Stimulated activated naive CD8-positive, alpha-beta T cell treated with anti-CD3 and anti-CD28 coated beads, Interleukin-15, amount 100 ng/mL, for 72 hours (primary cell): ENCODE measurements at places on chromosomes 3 and 15.

DNA sequence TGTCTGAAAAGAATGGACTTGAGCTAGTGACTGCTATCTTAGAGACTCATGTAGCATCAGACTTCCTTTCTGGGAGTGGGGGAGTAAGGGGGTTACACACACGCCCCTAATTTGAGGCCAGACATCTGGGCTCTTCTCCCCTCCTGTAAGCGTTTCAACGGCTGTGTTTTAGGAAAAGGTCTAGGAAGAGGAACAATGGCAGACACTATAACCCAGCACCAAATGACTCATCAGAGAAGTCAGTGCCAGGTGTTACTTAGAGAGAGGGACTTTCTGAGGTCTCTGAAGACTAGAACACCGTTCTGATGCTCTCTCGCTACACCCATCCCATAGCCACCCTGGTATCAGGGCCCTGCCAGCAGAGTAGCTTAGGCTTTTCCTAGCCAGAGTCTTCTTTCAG is 65.5 kb downstream of the SSUH2 start:
- no peak for DNase-seq

DNA sequence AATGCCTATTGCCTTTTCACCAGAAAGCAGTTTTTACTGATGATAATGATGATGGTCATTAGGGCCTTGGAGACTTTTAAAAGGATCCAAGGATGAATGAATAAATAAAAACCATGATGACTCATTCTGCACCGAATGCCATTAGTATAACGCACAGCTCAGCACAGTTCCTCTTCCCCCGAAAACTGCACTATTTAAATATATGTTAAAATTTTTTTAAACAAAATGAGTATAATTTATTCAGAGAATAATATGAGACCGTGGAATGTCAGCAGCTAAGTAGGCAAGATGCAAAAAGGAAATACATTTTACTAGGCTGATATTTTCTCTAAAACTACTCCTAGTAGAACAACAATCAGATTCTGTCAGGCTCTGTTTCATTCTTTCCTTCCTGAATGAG is 83.4 kb upstream of the NANOGP8 start:
- no peak for DNase-seq

- no peak for DNase-seq
These were observed 49.3 kb downstream of the GMPS start for GRCh38 chr3:155919728-155920127.

GRCh38 chr3:9214185-9214584 is 35.3 kb downstream of the SRGAP3 start:
- DNase-seq = no peak

DNA sequence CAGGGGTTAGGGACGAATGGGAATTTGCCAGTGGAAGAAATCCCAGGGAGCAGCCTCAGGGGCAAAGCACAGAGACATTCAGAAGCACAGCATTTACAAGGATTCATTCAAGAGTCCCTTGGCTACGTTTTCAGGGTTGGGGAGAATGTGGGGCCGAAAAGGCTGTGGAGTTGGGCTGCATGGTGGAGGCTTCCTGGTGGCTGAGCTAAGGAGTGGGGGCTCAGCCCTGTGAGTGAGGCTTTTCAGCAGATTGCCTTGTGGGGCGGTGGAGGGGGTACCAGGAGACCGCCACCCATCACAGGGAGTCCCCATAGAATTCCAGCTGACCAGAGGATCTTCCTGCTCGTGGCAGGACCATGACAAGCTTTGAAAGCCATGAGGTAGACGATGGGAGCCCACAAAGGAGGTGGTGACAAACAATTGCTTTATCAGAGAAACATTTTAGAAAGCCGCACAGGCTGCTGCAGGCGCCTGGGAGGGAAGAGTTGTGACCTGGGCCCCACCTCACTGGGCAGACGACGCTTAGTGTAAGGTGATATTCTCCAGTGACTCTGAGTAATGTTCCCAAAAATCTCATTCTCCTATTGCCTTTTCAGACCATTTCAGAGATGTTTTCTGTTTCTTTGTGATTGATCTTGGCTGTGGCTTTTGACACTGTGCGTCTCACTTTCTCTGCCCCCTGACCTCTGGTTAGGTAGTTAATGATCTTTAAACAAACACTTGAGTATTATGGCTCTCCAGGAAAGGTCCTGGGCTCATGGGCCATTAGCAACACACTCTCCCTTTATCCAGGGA is 128.0 kb downstream of the DNAJB8 start:
- DNase-seq = no peak

GRCh38 chr15:101329867-101330380 is 34.9 kb upstream of the SNRPA1 start:
- DNase-seq = no peak

- peak; percentile 79 for DNase-seq
These were observed at the start of gene GCHFR for GRCh38 chr15:40763801-40764628. GCHFR (plus strand) TSS chr15:40764068; CDS start chr15:40764181, 113 bp downstream.

GRCh38 chr3:118791246-118791645 is 243.4 kb downstream of the IGSF11 start:
- DNase-seq = no peak

GRCh38 chr3:32913790-32914446 is 37.5 kb upstream of the CCR4 start:
- no peak for DNase-seq

- no peak for DNase-seq
These were observed 293.3 kb downstream of the ZIC1 start for GRCh38 chr3:147702509-147702908.

GRCh38 chr15:69491038-69491505 is 38.5 kb downstream of the RPLP1 start:
- DNase-seq = no peak

DNA sequence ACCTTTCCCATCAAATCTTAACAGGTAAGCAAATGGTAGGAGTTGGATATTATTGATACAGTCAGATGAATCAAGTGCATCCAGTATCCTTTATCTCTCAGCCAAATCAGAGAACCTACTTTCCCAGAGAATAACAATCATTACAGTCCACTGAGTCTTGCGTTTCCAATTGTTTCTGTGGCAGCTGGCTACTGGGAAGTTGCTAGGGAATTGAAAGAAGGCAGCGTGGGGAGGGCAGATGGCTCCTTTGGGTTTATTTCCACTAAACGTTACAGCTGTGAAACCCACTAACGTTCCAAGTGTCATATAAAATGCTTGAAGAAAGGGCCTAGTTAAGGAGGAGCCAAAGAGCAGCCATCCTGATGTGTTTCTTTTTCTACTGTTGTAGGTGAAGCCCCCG is 78.4 kb downstream of the WDR72 start:
- no peak for DNase-seq

GRCh38 chr3:195003006-195003892 is 267.7 kb downstream of the XXYLT1 start:
- DNase-seq = no peak

DNA sequence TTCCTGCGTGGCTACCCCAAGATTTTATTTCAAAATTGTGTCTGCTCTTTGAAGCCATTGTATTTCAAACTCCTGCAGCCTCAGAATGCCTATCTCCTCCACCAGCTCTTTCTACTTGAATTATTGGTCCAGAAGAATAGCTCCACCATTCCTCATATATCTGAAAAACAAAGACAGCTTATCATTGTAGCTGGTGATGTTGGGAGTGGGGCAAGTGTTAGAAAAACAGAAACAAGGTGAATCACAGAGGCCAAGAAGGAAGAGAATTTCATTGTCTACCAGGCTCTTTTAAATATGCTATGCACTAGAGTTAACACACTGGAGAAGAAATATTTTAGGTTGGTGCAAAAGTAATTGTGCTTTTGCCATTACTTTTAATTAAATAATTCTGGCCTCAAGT is 307.9 kb upstream of the ROPN1 start:
- DNase-seq = no peak

DNA sequence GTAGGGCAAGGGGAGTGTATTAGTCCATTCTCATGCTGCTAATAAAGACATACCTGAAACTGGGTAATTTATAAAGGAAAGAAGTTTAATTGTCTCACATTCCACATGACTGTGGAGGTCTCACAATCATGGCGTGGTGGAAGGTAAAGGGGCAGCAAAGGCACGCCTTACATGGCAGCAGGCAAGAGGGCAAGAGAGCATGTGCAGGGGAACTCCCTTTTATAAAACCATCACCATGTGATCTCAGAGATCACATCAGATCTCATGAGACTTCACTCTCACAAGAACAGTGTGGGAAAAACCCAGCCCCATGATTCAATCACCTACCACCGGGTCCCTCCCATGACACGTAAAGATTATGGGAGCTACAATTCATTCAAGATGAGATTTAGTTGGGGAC is 41.4 kb downstream of the SUMF1 start:
- no peak for DNase-seq

DNA sequence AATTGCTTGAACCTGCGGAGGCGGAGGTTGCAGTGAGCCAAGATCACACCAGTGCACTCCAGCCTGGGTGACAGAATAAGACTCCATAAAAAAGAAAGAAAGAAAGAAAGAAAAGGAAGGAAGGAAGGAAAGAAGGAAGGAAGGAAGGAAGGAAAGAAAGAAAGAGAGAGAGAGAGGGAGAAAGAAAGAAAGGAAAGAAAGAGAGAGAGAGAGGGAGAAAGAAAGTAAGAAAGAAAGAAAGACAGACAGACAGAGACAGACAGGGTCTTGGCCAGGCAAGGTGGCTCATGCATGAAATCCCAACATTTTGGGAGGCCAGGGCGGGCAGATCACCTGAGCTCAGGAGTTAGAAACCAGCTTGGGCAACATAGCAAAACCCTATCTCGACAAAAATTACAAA is 16.4 kb upstream of the DAG1 start:
- no peak for DNase-seq

- DNase-seq = no peak
These were observed 226.7 kb downstream of the THSD4 start for GRCh38 chr15:71341811-71342550.

DNA sequence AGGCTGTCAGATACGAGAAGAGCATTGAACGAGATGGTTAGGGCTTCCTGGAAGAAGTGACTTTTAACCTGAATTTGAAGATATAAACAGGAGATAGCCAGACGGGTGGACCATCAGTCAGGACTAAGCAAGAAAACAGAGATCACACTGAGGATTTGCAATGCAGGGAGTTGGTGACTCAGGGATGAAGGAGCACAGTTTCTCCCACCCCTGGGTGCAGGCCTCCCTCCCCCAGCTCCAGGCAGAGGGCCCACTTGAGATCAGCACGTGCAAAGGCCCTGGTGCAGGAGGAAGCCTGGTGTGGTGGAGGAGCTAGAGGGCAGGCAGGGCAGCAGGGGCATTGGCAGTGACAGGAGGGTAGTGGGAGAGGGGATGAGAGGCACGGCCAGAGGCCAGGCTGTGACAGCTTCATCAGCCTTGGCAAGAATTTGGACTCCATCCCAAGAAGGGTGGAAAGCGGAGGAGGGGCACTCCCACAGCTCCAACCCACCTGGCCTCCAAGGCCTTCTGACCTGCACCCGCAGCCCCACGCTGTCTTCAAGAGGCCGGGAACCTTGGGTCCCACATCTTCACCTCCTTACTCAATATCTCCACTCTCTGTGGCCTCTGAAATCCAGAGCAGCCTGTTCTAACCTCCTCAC is 8.7 kb upstream of the PCSK6 start:
- DNase-seq = no peak

DNA sequence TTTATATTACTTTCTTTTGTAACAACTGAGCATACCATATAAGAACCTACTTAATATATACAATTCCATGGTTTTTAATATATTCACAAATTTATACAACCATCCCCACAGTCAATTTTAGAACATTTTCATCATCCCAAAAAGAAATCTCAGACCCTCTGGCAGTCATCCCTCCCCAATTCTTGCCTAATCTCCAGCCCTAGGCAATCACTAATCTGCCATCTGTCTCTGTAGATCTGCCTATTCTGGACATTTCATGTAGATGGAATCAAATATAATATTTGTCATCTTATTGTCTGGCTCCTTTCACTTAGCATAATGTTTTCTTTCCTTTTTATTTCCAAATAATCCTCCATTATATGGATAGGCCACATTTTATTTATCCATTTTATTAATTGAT is 92.5 kb downstream of the LARS2 start:
- no peak for DNase-seq

DNA sequence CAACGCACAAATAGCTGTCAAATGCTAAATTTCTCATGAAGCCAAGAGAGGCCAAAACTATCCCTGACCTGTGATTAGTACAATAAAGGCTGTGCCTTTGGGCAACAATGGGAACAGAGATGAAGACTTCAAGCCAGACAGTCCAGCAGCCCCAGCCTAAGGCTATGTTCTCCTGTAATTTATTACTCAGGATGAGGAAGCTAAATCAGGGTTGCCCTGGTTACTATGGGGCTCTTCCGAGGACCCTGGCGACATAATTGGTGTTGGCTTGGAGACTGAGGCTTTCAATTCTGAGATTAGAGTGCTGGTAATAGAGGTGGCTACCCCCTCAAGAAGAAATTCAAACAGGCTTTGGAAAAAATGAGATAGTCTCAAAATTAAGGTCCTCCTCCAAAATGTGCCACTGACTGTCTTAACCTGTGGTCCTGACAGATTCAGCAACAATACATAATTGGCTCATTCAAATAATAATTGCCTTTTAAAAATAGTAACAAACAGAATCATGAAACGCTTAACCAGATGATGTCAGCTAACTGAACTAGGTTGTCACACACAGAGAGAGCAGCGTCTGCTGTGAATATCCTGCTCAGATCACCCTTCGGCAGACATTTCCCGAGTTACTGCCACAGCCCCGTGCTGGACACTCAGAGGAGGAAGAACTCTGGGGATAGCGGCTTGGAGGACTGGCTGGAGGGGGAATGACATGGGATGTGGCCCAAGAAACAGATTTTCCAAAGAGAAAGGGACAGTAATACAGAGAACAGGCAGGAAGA is 43.0 kb downstream of the NSMCE3 start:
- DNase-seq = no peak

GRCh38 chr3:57967590-57967989 is 40.6 kb upstream of the FLNB start:
- DNase-seq = no peak

DNA sequence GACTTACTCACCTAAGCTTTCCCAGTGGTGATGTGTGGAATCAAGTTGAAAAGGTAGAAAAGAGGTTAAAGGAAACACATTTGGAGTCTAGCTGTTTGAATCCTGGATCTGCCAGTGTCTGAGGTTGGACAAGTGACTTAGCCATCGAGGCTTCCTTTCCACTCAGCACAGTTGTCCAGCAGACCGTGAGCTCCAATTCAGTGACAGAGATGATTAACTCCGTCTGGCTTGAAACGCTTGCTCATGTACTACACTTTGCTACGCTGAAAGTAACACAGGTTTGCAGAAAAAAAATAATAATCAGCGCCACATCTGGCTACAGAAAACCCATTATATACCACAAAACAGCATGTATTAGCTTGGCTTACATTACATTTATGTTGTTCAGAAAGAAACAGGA is 364.9 kb upstream of the MCTP2 start:
- no peak for DNase-seq

GRCh38 chr3:157922614-157923013 is 183.6 kb downstream of the SHOX2 start:
- DNase-seq = no peak

GRCh38 chr3:194993896-194994295 is 277.1 kb downstream of the XXYLT1 start:
- no peak for DNase-seq

DNA sequence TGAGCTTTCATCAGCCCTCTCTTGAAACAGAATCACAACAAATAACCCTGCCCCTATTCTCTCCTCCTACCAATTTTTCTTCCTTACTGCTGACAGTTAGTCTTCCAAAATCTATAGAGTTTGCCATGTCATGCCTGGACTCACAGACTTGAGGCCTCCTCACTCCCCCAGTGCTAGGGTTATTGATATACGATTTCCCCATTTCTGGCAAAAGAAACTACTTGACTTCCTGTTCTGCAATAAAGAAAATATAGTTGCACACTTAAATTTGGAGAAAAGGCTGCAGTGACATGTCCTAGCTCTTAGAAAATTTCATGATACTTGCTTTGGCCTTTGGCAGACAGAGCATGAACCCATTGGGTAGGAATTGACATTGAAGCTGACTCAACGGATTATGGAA is 75.9 kb downstream of the CYP19A1 start:
- DNase-seq = no peak
